ENCODE measurements at places on chromosomes 16 and 17.

DNA sequence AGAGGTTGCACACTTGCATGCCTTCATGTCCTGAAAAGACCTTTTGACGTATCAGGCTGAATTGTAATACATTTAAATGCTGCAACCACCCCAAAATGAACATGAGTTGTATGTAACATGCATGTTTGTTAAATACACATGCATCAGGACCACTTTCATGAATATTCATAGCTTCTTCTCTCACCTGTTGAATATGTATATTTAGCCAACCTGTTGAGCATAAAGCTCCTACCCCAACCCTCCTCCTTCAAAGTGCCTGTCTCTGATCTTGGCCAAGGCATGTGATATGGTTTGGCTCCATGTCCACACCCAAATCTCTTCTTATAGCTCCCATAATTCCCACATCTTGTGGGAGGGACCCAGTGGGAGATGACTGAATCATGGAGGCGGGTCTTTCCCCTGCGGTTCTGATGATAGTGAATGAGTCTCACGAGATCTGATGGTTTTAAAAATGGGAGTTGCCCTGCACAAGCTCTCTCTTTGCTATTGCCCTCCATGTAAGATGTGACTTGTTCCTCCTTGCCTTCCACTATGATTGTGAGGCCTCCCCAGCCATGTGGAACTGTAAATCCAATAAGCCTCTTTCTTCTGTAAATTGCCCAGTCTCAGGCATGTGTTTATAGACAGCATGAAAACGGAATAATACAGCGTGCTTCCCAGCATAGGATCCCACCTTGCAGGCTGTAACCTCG is 3.8 kb upstream of the CRYM start:
- DNase-seq, result no peak

GRCh38 chr16:62978451-62978850 is 942.2 kb upstream of the CDH8 start:
- DNase-seq, result no peak

DNA sequence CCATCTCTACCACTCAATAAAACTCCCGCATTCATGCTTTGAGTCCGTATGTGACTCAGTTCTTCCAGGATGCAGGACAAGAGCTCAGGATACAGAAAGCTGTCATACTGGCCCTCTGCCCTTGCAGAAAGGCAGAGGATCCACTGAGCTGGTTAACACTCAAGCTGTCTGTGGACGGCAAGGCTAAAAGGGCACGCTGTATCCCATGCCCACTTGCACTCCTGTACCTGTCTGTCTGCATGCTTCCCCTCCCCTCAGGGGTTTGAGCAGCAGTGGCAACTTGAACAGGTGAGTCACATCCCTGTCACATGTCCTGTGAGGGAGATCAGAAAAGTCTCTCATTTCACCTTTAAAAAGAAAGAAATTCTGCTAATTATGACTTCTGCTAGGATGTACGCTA is 293.8 kb downstream of the HS3ST3B1 start:
- no peak for DNase-seq

DNA sequence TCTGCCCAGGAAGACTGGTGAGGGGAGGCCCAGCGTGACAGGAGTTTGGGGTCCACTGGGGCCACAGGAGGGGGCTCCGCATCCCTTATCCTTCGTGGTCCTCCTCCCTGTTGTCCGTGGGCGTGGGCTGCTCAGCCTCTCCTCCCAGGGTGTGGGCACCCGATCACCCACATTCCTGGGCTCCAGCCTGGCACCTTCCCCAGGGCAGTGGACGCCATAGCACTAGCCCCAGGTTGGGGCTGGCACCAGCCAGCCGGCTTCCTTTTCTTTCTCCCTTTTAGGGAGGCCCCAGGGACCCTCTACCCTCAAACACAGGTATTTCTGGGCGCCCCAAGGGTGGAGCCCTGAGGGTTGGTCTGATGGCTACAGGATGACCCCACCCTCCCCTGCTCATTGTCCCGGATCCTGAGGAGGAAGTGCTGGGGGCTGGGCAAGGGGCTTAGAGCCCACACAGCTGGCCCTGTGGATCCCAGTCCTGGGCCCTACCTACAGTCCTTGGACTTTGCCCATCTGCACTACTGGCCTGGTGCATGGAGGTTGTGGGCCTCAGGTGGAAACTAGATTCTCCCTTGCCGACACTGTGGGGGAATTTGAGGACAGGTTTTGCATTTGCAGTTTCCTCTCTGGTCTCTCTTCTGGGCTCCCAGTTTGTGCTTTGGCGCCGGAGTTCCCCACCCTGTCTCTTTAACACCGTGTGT is 1.1 kb downstream of the KIF1C start:
- DNase-seq, result no peak

DNA sequence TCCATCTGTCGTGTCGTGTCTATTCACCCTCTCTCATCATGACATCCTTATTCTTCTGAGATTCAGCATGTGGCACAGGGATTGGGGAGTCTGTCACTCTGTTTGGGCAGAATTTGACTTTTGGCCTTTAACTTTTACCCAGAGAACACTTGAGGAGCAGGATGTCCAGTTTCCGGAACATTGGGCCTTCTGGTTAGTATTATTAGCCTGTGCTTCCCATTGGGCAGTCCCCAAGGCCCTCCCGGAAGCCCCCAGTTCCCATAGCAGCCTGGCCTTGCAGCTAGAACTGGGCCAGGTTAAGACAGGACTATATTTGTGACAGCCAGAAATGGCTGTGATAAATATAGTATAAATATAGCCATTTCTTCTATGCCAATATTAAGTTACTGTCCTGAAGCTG is 9.6 kb downstream of the SCN4A start:
- no peak for DNase-seq

- no peak for DNase-seq
These were observed 297.0 kb downstream of the MAP2K6 start for GRCh38 chr17:69711541-69711940.
